ENCODE measurements at places on chromosomes 12 and 14.

GRCh38 chr14:100834082-100834793 lies 8.3 kb downstream of the MEG3 start:
- DNase-seq: no peak

DNA sequence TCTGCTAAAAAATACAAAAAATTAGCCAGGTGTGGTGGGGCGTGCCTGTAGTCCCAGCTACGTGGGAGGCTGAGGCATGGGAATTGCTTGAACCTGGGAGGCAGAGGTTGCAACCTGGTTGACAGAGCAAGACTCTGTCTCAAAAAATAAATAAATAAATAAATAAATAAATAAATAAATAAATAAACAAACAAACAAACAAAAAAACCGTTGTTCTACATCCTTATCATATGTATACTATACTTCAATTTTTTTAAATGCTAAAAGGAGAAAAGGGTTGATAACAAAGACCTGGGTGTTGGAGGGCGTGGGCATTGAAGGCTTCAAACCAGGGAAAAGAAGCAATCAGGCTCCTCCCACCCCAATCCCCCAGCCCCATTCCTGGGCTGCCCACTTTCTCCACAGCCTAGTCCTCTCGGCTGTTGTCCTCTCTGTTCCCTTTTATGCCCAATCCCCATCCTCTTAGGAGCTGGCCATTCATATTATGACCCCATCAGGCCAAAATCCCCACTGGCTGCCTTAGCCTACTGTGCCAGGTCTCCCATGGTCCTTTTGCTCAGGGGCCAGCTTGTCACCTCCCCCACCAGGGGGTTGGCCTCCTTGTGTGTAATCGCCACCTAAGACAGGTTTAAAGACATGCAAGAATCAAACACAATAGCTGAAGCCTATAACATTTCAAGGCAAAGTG lies 30.2 kb downstream of the CLMN start:
- no peak for DNase-seq

DNA sequence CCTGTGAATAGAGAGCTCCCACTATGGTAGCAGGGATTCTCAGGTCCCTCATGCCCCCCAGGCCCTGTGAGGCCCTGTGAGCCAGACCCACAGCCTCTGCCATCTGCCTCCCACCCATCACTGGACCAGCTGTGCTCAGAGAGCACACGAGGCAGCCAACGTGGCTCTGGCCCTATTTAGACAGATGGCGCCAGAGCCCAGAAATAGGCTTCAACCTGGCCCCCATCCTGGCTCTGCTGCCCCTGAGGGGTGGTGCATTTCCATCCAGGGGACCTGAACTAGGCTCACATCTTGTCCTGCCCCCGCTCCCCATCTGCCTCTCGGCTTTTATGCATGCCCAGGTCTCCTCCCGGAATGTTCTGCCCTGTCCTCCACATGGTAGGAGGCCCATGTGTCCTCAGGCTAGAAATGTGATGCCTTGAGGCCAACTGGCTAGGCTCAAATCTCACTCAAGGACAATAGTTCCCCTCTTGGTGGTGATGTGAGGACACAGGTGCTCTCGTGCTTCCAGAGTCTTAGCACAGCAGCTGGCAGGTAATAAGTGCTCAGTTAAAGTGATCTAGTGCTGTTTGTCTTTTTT lies 18.9 kb downstream of the TMEM63C start:
- no peak for DNase-seq

DNA sequence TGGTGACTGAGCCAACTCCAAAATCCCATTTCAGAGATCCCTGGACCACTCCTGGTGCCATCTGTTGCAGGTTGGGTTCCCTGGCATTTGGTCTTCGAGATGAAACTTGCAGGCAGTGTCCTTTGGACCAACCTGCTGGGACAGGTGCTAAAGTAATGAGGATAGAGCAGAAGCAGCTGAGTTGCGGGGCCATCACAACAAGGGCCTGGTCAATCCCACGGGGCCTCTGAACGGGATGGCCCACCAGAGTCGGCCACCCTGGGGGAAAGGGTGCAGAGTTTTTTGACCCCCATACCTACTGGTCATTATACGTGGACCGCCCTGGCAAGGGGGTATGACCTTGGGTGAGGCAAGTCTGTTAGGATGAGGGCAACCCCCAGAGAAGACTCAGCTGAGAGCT lies 39.3 kb downstream of the DLK1 start:
- DNase-seq: no peak

DNA sequence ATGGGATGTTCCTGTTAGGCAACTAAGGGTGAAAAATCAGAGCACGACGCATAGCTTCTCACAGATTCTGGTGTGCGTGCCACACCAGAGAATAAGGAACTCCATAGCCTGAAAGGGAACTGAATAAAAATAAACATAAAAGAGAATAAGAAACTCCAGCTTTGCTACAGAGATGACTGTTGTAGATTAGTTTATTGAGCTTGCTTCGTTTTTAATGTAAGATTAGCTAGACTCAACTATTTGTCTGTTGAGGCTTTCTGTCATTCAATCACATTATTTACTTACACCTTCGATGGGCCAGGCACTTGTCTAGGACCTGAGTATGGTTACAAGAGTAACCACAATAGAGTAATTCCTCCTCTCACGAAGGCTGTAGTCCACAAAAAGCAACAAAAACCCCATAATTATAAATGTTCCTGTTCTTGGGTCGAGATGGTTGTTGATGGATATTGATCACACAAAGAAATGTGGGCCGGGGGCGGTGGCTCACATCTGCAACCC lies 807 bp upstream of the ZCCHC8 start:
- DNase-seq: no peak

- no peak for DNase-seq
These were observed 120.5 kb downstream of the SLC25A47 start for GRCh38 chr14:100443603-100444002.

- DNase-seq: no peak
These were observed 52.0 kb upstream of the CCDC63 start for GRCh38 chr12:110794623-110795280.

- no peak for DNase-seq
These were observed 61.1 kb upstream of the GALNT9 start for GRCh38 chr12:132390287-132391076.

- DNase-seq: no peak
These were observed 16.6 kb upstream of the SLC38A2 start for GRCh38 chr12:46389031-46389616.

- DNase-seq: no peak
These were observed 35.8 kb downstream of the TRIP11 start for GRCh38 chr14:92004062-92004461.

DNA sequence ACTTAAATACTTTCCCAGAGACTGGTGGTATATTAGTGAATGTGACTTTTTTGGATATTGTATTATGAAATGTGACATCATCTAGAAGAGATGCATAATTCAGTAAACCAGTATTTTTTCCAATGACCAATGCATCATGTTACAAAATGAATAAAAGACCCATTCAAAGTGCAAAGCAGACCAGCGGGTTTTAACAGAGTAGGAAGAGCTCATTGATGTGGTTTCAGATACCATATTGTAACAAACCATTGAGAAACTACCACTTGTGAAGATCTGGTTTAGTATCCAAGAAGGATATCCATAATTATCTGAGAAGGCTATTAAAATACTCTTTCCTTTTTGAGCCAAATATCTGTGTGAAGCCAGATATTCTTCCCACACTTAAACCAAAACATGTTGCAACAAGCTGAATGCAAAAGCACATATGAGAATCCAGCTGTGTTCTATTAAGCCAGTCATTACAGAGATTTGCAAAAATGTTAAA lies 47.7 kb downstream of the MVK start:
- no peak for DNase-seq

GRCh38 chr12:79688376-79689060 lies 2.2 kb downstream of the PAWR start:
- no peak for DNase-seq

DNA sequence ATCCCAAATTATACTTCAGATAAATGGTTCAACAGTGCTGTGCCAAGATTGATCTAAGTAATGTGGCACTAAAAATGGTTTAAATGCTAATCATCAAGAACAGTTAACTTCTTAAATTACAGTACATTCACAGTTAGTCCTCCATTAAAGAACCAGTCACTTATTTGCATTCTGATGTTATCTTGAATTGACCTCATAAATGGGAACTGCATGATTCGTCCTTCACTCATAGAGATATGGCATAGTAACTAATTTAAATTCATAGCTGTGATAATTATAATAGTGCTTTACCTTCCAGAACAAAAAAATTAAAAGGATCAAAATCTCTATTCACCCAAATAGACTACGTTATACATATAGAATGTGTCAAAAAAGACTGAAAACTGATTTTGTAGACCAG lies 61.1 kb downstream of the COCH start:
- DNase-seq: no peak

- no peak for DNase-seq
These were observed 99.9 kb downstream of the BEGAIN start for GRCh38 chr14:100487304-100487703.

GRCh38 chr12:51517800-51518199 lies 73.2 kb upstream of the SCN8A start:
- no peak for DNase-seq

DNA sequence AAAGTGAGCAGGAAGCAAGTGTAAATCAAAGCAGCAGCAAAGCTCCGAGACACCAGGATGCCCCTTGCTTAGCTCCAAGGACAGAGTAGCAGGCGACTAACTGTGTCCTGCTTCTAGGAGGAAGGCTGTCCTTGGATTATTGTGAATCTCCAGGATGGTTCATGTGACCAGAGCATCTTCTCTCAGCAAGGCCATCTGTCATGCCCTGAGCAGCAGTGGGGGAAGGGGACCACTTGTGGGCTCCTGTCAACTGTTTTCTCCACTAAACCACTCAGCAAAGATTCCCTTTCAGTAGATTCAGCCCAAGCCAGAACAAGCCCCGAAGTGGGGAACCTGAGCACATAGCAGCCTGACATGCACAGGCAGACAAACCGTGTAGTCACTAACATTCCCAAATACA lies 19.4 kb downstream of the MAP3K9 start:
- DNase-seq: no peak

DNA sequence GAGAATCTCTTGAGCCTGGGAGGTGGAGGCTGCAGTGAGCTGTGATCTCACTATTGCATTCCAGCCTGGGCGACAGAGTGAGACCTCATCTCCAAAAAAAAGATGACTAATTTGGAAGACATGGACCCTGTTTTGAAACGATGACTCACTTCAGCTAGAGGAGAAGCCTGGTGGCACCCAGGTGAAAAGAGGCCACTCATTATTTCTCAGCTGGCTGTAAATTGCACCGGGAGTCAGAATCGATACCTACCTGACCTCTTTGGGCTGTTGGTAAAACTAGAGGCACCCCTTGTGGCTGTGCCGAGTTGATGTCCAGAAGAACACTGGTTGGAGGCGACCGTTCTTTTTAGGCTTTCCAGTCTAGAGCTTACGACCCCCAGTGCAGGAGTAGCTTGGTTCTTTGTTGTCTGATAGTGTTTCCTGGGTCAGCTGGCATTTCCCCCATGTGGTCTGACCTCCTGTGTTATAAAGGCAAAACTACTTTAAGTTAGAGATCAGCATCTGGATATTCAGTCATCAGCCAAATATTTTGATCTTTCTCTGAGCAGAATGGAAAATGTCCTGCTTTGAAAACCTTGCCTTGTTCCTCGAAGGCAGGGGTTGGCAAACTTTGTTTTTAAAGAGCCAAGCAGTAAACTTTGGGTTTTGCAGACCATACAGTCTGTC lies 93.2 kb downstream of the CHST11 start:
- no peak for DNase-seq

GRCh38 chr14:65403231-65403630 lies 9.3 kb upstream of the FUT8 start:
- no peak for DNase-seq

GRCh38 chr12:14239935-14240872 lies 125.3 kb upstream of the ATF7IP start:
- no peak for DNase-seq

GRCh38 chr12:129160282-129160681 lies 307.0 kb downstream of the GLT1D1 start:
- DNase-seq: no peak

GRCh38 chr14:99690636-99691035 lies 6.5 kb downstream of the CYP46A1 start:
- no peak for DNase-seq

GRCh38 chr14:76174982-76175381 lies 23.3 kb downstream of the GPATCH2L start:
- DNase-seq: no peak

GRCh38 chr12:30847259-30847658 lies 79.3 kb upstream of the TSPAN11 start:
- peak; percentile 77 for DNase-seq

GRCh38 chr14:55754471-55754870 lies 174.5 kb downstream of the KTN1 start:
- no peak for DNase-seq

- DNase-seq: no peak
These were observed 54.3 kb downstream of the TECPR2 start for GRCh38 chr14:102417001-102417431.

DNA sequence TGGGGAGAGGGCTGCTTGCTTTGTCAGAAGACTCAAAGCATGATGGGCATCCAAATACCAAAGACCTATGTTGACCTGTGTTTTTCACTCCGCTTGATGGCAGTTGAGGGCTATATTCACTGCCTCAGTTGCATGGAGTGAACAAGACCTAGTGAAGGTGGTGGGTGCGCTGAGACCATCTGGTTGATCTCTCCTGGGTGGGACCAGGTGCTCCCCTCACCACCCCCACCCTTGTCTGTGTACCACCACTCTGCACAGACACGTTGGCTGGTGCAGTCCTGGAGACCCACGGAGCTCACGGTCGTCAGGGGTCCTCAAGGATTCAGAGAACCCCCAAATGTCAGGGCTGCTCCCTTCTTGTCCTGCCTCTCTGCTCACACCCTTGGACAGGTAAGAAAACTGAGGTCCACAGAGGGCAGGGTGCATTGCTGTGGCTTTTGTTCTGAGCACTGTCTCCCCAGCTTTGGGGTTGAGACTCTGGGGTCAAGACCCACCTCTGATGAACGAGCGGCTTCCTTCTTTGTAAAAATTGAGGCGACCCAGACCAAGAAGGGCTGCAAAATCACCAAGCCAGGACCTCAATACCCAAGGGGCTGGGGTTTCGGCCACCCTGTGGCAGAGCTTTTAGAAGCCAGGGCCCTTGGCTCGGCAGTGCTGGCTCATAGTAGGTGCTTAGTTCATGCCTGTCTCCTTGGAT lies 166.3 kb upstream of the RTL1 start:
- no peak for DNase-seq

GRCh38 chr12:24896171-24896570 lies 52.7 kb downstream of the BCAT1 start:
- DNase-seq: no peak

GRCh38 chr12:31117203-31118011 lies 43.7 kb downstream of the DDX11 start:
- DNase-seq: peak; percentile 53

- DNase-seq: no peak
These were observed 407.9 kb upstream of the ATXN7L3B start for GRCh38 chr12:74129702-74130101.

DNA sequence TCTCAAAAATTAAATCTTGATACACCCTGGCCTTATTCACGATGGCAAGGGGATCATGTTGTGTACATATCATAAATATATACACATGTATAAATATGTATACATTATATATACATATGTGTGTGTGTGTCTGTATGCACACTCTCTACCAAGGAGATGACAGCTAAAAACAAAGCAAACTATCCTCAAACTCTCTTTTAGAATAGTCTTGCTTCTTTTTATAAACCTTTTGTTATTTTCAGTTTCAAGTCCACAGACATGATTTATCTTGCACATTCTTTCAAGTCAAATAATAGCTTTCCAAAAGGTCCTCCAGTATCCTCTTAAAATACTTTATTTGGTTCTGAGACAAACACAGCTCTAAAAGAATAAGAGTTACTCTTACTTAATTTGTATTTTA lies 8.4 kb downstream of the ANO6 start:
- DNase-seq: no peak

GRCh38 chr12:42557586-42558172 lies 31.9 kb downstream of the PRICKLE1 start:
- no peak for DNase-seq
